ENCODE measurements at places on chromosomes 7 and 10. TPM values are rescaled to one million over a fixed set of nuclear protein-coding genes. Genes with fewer than 3 reads are reported as not detected.

Gene SLC26A4
- total RNA-seq: 0.05 TPM

Gene SEMA3D
- total RNA-seq: 11.5 TPM

- no peak overlapping the region for H3K27ac ChIP-seq
- H3K4me1 ChIP-seq: no peaks in the 10 kb centered on the region
- no peaks in the 10 kb centered on the region for H3K36me3 ChIP-seq
- H3K27me3 ChIP-seq: no peaks in the 10 kb centered on the region
- DNase-seq: no peak
Measured at GRCh38 chr7:115533785-115534184, 496.8 kb downstream of the TFEC start.

GRCh38 chr7:64639267-64640001 is 26.5 kb upstream of the ZNF107 start:
- no peaks in the 10 kb centered on the region for H3K36me3 ChIP-seq
- no peaks in the 10 kb centered on the region for H3K4me1 ChIP-seq
- H3K27ac ChIP-seq: no peak overlapping the region
- H3K27me3 ChIP-seq: no peaks in the 10 kb centered on the region
- no peak for DNase-seq

DNA sequence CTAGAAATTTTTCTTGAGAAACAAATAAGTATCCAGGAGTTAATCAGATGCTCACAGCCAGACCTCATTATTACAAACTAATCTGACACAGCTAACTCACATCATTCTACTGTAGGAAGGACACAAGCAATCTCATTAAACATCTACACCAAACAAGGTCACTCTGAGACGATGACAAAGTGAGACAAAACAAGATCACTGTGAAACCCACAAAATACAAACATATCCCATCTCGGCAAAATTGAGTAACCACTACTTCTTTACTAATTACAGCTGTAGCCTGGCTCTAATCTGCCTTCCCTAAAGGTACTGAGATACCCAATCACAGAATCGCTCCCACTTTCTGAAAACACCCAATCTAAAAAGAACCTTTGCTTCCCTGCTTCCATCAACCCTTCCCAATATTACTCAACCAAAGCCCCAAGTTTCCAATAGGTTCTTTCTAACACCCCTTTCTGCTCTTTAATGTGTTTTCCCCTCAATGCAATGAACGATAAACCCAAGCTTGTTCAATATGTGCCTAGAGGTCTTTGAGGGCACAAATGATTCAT is 26.9 kb downstream of the CCDC6 start:
- H3K4me1 ChIP-seq: no peaks in the 10 kb centered on the region
- H3K27me3 ChIP-seq: no peaks in the 10 kb centered on the region
- H3K27ac ChIP-seq: no peak overlapping the region
- DNase-seq: no peak

GRCh38 chr10:102918817-102919245 is 737 bp downstream of the CNNM2 start:
- peak overlapping the region; percentile 75 for H3K4me3 ChIP-seq
- H3K4me1 ChIP-seq: peaks cover 31% of the 10 kb centered on the region
- DNase-seq: no peak

GRCh38 chr7:47153058-47153457 is 428.9 kb downstream of the TNS3 start:
- H3K4me1 ChIP-seq: no peaks in the 10 kb centered on the region
- H3K27me3 ChIP-seq: peaks cover 12% of the 10 kb centered on the region
- H3K27ac ChIP-seq: no peak overlapping the region

GRCh38 chr7:2936891-2937580 is 92.9 kb upstream of the GNA12 start:
- DNase-seq: no peak
- no peaks in the 10 kb centered on the region for H3K36me3 ChIP-seq
- H3K4me1 ChIP-seq: no peaks in the 10 kb centered on the region
- no peak overlapping the region for H3K27ac ChIP-seq
- no peak overlapping the region for H3K4me3 ChIP-seq
- H3K27me3 ChIP-seq: peaks cover 24% of the 10 kb centered on the region

DNA sequence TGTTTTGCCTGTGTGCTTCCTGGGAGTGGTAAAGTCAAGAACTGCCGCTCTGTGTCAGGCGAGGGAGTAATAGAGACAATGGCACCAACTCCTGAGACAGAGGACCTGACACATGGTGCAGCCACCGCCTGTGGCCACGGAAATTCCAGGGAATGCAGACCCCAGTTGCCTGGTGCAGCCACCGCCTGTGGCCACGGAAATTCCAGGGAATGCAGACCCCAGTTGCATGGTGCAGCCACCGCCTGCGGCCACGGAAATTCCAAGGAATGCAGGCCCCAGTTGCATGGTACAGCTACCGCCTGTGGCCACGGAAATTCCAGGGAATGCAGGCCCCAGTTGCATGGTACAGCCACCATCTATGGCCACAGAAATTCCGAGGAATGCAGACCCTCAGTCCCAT is 8.7 kb downstream of the DIP2C start:
- H3K4me1 ChIP-seq: peaks cover 11% of the 10 kb centered on the region
- no peaks in the 10 kb centered on the region for H3K36me3 ChIP-seq
- H3K4me3 ChIP-seq: no peak overlapping the region
- no peak overlapping the region for H3K27ac ChIP-seq
- no peak for DNase-seq

DNA sequence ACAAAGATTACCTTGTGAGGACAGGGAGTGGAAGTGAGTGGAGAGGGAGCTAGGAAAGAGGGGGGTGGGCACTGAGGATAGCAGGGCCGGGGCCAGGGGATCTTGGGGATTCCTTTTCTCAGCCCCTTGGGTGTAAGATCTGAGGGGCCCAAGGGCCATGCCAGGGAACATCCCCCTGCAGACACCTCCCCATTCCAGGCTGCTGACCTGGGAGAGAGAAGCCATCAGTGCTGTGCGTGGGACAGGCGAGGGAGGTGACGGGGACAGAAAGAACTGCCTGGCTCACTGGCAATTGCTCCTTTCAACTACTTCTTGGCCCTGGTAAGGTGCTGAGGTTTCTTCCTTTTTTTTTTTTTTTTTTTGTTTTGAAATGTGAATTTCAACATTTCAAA is 12.0 kb upstream of the BTBD16 start:
- H3K27me3 ChIP-seq: no peaks in the 10 kb centered on the region
- DNase-seq: no peak
- no peaks in the 10 kb centered on the region for H3K4me1 ChIP-seq
- H3K27ac ChIP-seq: no peak overlapping the region
- no peak overlapping the region for H3K4me3 ChIP-seq

- no peak overlapping the region for H3K4me3 ChIP-seq
- H3K36me3 ChIP-seq: no peaks in the 10 kb centered on the region
- no peaks in the 10 kb centered on the region for H3K4me1 ChIP-seq
Measured at GRCh38 chr7:28500138-28500537, 87.8 kb downstream of the CREB5 start.

DNA sequence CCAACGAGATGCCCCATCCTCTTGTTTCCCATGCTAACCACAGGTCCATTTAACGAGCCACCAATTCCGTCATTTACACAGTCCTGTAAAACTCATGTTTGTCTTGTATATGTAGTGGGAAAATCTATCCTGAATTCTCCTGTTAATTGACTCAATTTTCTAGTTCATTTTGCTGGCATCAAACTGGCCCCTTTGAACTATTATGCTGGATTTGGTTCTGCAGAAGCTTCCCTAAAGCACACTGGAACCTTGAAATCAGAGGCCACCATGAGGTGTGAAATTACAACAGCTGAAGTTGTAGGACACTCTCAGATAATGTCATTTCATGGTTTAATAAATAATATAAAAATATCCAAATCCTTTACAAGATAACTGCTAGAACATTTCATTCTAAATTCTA is 129.8 kb upstream of the AKR1E2 start:
- H3K27ac ChIP-seq: peak overlapping the region; percentile 68
- no peaks in the 10 kb centered on the region for H3K36me3 ChIP-seq
- H3K4me3 ChIP-seq: no peak overlapping the region
- H3K27me3 ChIP-seq: no peaks in the 10 kb centered on the region

GRCh38 chr10:28807760-28808613 is 130.7 kb downstream of the BAMBI start:
- no peaks in the 10 kb centered on the region for H3K4me1 ChIP-seq
- H3K4me3 ChIP-seq: no peak overlapping the region
- H3K36me3 ChIP-seq: no peaks in the 10 kb centered on the region
- H3K27me3 ChIP-seq: no peaks in the 10 kb centered on the region
- H3K27ac ChIP-seq: no peak overlapping the region

DNA sequence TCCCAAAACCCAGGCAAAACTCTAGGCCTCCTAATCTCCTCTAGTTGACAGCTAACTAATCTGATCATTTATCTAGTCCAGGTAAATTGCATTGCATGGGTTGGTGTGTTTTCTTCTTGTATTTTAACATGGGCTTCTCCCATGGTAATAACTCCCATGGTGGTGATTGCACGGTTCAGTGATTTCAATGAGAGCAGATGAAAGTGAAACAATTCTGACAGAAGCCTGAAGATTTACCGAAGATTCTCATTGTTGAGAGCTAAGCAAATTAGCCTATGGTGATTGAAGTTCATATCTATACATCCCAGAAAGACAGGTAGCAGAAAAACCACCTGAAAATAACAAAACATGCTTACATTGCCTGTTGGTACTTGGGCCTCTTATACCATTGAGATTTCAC is 26.6 kb upstream of the LIPN start:
- no peak overlapping the region for H3K27ac ChIP-seq
- H3K27me3 ChIP-seq: no peaks in the 10 kb centered on the region
- no peaks in the 10 kb centered on the region for H3K4me1 ChIP-seq
- DNase-seq: no peak
- H3K36me3 ChIP-seq: no peaks in the 10 kb centered on the region

All from Panc1 (cell line).